ENCODE measurements at places on chromosomes 7 and 10. TPM values are rescaled to one million over a fixed set of nuclear protein-coding genes. Genes with fewer than 3 reads are reported as not detected.

Gene OLAH
- not detected for polyA plus RNA-seq

DNA sequence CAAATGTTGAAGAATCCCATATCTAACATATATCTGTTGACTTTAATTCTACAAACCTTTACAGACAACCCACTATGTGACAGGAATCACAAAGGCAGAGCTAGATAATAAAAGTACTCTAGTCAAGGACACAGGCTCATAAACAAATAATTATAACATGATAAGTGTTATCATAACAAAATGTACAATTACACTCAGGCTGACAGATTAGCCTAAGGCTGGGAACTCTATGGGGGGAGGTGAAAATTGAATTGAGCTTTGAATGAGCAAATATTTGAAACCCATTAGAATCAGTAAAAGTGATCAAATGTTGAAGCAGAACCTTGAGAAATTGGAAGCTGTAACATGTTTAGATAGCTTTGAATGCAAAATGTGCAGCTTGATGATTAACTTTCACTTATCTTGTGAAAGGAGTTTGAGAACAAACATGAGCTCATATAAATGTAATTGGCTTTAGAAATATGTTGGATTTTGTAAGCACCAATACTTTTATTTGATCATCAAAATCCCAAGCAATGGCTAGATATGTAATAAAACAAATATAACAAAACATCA is 970.2 kb downstream of the SORCS3 start:
- DNase-seq, result no peak

- DNase-seq, result no peak
These were observed 22.6 kb downstream of the ARHGAP12 start for GRCh38 chr10:31906039-31906438.

Gene GPR26
- polyA plus RNA-seq, result not detected

Gene SRRM3
- not detected for polyA plus RNA-seq

Gene C10orf53
- not detected for polyA plus RNA-seq

GRCh38 chr7:13743226-13743625 is 246.2 kb downstream of the ETV1 start:
- no peak for DNase-seq

Gene AKR1C8
- not detected for polyA plus RNA-seq

DNA sequence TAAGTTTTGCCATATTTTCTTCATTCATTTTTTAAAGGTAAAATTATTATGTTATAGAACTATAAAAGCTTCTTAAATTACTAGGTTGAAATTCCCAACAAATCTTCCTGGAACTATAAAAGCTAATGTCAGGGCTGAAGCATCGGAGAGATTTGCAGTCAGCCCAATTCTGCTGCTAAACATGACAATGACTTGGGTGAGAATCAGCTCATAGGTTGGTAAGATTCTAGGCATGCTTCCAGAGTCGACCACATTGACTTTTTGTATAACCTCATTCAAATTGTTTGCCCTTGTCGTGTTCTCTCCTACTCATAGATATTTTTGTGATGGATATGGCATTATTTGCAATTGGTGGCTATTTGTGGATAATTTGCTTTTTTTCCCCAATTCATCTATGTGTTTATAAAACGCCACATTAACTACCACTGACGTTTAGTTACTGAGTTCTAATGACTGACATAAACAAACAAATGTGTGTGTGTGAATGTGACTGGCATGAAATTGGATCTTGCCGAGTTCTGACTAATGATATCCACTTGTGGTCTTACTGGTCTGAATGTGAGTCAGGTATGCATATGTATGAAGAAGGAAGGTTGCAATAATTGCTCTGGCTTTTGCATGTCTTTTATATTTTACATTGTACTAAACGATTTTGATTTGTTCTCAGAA is 579.8 kb downstream of the PARD3 start:
- DNase-seq, result no peak

DNA sequence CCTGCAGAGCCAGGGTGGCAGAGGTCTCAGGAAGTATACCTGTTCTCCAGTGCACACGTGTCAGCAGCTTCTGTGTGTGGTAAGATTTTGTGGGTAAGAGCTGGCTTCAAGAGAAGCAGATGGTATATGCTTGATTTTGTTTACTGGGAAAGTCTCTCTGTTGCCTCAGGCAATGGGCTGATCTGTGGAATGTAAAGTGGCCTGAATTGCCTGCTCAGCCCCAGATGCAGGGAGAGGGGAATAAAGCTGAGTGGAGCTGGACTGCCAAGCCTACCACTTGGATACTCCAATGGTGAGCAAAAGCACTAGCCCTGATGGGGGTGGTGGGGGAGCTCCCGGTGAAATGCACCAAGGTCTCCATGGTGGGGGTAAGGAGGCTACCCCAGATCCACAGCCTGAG is 156.1 kb downstream of the WDR11 start:
- DNase-seq, result no peak

DNA sequence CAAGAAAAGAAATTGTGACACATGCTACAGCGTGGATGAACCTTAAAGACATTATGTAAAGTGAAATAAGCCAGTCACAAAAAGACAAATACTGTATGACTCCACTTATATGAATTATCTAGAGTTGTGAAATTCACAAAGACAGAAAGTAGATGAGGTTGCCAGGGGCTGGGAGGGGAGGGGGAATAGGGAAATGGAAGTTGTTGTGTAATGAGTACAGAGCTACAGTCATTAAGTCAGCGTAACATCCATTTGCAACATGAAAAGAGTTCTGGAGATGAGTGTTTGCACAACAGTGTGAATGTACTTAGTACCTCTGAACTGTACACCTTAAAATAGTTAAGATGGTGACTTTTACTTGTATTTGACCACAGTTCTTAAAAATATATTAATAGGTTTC is 112.1 kb upstream of the CDK1 start:
- DNase-seq, result peak; percentile 78

Gene SORBS1
- not detected for polyA plus RNA-seq

Gene AMPH
- 0.96 TPM for polyA plus RNA-seq

- DNase-seq, result no peak
These were observed 56.0 kb upstream of the CHST15 start for GRCh38 chr10:124149189-124150042.

Gene PTN
- polyA plus RNA-seq, result not detected

DNA sequence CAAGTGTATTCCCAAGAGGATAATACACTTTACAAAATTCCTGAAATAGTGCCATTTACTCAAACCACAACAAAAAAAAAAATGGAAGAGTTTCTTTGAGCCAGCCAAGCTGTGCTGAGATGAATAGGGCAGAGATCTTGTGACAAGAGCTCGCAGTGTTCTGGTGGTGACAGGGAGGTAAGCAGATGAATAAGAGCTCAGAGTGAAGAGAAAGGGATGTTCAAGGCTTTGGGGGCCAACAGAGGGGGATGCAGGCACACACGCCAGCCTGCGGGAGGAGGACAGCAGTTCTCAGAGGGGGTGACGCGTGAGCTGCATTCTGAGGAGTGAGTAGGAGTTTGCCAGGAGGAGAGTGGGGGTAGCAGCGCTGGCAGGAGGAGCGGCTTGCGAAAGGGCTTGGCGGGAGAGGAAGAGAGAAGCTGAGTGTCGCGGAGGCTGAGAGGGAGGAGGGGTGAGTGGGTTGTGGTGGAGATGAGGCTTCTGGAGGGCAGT is 194.4 kb upstream of the IMMP2L start:
- DNase-seq, result no peak

DNA sequence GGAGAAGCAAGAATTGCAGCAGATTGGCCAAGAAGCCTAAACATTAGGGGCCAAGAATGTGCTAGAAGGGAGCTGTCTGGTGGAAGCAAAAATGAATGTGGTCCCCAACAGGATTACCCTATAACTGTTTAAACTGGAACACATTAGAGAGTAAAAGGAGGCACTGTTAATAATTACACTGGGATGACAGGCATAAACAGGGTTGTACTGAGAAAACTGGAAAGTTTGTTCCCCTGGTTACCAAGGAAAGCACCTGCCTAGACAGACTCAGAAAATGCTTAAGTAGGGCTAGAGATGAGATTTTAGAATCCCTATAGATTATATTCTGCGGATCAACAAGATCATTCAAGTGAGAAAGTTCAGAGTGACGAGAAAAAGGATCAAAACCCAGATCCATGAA is 100.8 kb downstream of the CTTNBP2 start:
- no peak for DNase-seq

Gene NKX1-2
- not detected for polyA plus RNA-seq

GRCh38 chr10:110358869-110359629 is 54.3 kb upstream of the SMNDC1 start:
- DNase-seq, result no peak

Gene HOXA7
- polyA plus RNA-seq, result not detected
